Left lobe of liver (tissue), 2 donors: ENCODE measurements at places on chromosomes 1 and 21.

- DNase-seq: no peak
Measured at GRCh38 chr1:33655496-33655895, 183.1 kb downstream of the ZSCAN20 start.

- DNase-seq: no peak
Measured at GRCh38 chr1:236288620-236288976, 6.8 kb upstream of the ERO1B start.

GRCh38 chr1:81298266-81298665 lies 502.5 kb upstream of the ADGRL2 start:
- DNase-seq: no peak

- DNase-seq: no peak
Measured at GRCh38 chr1:207421078-207421477, 33.0 kb upstream of the CR2 start.

- no peak for DNase-seq
Measured at GRCh38 chr1:107105914-107106313, 34.9 kb upstream of the NTNG1 start.

GRCh38 chr1:216461466-216461865 lies 38.2 kb upstream of the USH2A start:
- no peak for DNase-seq

- DNase-seq: no peak
Measured at GRCh38 chr21:28893687-28894086, 99.0 kb downstream of the LTN1 start.

GRCh38 chr1:21121764-21122471 lies 54.8 kb downstream of the EIF4G3 start:
- no peak for DNase-seq

GRCh38 chr1:6935361-6935883 lies 150.2 kb downstream of the CAMTA1 start:
- DNase-seq: no peak

GRCh38 chr1:93081716-93082115 lies 2.6 kb downstream of the MTF2 start:
- no peak for DNase-seq

DNA sequence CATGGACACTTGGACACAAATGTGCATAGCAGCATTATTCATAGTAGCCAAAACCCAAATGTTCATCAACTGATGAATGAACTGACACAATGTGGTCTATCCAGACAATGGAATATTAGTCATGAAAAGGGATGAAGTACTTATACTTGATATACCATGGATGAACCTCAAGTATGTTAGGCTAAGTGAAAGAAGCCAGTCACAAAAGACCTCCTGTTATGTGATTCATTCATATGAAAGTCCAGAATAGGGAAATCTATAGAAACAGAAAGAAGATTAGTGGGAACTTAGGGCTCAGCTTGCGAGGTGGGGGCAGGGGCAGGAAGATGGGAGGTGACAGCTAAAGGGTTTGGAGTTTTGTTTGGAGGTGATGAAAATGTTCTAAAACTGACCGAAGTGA lies 7.4 kb downstream of the KCNE1 start:
- DNase-seq: no peak

- DNase-seq: no peak
Measured at GRCh38 chr1:23393706-23394105, 24.1 kb upstream of the ZNF436 start.

DNA sequence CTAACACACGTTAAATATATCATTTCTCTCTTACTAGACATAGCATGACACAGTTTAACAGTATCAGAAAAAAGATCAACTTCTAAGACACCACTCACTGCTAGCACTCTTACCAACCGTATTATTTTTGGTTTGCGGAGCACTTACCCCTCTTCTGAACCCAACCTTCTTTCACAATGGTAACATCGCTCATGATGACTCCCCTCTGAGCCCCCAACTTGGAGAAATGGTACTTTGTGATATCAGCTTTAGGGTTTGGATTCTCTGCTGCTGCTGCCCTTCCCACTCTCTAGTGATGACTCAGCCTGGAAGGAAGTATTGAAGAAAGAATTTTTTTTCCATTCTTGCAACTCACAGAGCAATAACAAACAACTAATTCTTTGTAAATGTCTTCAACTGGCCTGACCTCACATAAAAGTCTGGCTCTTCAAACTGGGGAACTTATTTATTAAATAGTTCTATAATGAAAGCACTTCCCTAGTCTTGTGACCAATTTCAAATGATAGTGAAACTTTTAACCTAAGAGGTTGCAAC lies 7.0 kb downstream of the AKT3 start:
- no peak for DNase-seq
